ENCODE measurements at places on chromosomes 1 and 21.

DNA sequence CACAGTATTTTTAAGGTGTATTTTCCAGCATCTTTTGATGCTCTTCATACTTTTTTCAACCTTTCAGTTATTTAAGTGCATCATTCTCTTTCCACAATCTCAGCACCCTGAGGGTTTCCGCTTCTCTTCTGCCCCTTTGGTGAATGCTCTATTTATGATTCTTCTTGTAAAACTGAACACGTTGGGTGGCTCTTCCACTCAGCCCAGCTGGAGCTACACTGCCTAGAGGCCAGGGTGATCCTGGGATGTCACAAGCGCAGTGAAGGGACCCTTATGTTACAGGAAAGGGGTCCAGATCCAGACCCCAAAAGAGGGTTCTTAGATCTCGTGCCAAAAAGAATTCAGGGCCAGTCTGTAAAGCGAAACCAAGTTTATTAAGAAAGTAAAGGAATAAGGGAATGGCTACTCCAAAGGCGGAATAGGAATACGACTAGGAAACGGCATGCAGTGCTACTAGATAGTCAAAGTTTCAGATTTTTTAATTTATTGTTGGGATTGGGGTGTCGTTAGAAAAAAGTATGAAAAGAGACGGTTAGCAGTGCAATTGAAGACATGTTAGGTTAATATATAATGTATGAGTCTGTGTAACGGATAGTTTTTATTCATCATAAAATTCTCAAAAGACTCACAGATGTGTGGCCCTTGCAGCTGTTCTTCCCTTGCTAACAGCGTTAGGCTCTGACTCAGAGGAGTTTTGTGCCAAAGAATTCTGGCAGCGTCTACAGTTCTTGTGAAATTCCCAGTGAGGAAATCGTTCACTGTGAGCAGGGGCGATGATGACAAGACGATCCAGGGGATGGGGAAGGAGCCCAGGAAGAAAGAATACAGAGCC, 14.4 kb upstream of the ERVH48-1 start:
- DNase-seq = no peak

DNA sequence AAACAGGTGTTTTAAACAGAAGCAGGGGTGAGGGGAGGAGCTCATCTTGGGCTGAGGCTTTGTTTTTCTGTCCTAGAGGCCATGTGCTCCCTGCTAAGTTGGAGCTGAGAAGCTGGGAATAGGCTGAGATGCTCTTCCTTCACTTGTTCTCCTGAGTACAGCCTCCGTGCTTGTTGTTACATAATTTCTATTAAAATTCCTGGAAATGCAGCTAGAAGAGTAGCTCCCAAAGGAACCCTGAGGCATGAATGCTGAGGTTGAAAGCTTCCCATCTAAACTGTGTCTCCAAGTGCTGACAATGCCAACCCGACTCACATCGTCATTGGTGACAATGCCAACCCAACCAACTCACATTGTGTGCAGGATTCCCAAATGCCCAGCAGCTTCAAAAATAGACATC, 12.6 kb upstream of the ITPKB start:
- no peak for DNase-seq

DNA sequence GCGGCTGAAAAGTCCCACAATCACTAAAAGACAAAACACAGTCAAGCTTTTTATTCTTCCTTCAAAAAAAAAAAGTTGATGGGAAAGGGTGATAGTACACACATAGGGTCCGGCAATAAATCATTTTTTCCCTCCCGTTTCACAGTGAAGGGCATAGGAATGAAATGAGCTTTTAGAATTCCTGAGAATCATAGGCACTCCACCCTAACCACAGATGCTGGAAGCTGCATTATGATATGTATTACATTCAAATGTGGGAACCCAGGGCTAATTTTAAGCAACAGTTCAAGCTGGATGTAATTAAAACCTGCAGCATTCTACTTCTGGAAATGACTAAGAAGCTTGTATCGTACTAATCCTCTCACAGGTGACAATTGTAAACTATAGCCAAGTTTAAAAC, 75.7 kb upstream of the KCNJ15 start:
- no peak for DNase-seq

- no peak for DNase-seq
These were observed 172.6 kb downstream of the CHRM3 start for GRCh38 chr1:239558991-239559390.

- no peak for DNase-seq
These were observed 14.9 kb downstream of the NTPCR start for GRCh38 chr1:232965124-232965911.

- no peak for DNase-seq
These were observed 51.1 kb downstream of the DISP3 start for GRCh38 chr1:11529763-11530730.

GRCh38 chr1:158516966-158517365, 37.2 kb downstream of the OR6Y1 start:
- DNase-seq = no peak

Measured in lower lobe of right lung (tissue), 2 donors.